Right ventricle myocardium inferior (tissue), 1 donor: ENCODE measurements at places on chromosomes 5 and 9. TPM values are rescaled to one million over a fixed set of nuclear protein-coding genes. Genes with fewer than 3 reads are reported as not detected.

Gene C1QTNF2
- 1.5 TPM for total RNA-seq

DNA sequence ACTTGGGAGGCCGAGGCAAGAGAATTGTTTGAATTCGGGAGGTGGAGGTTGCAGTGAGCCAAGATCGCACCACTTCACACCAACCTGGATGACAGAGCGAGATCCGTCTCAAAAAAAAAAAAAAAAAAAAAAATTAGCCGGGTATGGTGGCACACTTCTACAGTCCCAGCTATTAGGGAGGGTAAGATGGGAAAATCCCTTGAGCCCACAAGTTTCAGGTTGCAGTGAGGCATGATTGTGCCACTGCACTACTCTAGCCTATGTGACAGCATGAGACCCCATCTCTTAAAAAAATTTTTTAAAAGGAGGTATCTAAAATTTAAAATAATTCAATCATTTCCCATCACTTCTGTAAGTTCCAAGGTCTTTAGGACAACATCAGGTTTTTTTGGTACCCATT is 26.0 kb downstream of the PSIP1 start:
- no peak for DNase-seq

- DNase-seq = no peak
Measured at GRCh38 chr5:113232667-113233066, 202.1 kb downstream of the TSSK1B start.

GRCh38 chr5:72041654-72042053 is 65.6 kb upstream of the MAP1B start:
- no peak for DNase-seq

DNA sequence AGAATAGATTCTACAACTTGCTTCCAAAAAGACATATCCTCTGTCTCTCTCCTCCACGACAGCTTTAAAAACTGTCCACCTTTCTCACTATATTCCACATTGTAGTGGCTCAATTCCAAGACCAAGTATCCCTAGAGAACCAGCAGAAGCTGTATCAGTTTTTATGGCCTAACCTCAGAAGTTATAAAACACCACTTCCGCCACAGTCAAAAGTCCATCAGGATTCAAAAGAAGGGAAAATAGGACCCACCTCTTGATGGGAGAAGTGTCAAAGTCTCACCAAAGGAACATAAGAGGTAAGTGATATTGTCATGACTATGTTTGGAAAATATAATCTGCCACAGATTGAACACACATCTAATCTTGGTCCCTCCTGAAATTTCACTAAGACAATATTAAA is 299.2 kb upstream of the RGMB start:
- DNase-seq = no peak
